Sigmoid colon (tissue), 7 donors: ENCODE measurements at places on chromosomes 5 and 9. TPM values are rescaled to one million over a fixed set of nuclear protein-coding genes. Genes with fewer than 3 reads are reported as not detected.

Gene ADGRD2
- total RNA-seq: not detected

Gene RGS3
- 38.3 TPM for total RNA-seq

Gene ACOT12
- not detected for total RNA-seq

Gene FBP2
- not detected for total RNA-seq

Gene STKLD1
- total RNA-seq: 8.3 TPM

Gene MACIR
- 2.6 TPM for total RNA-seq

Gene PDCD1LG2
- 1.1 TPM for total RNA-seq

Gene KCNIP1
- 1.1 TPM for total RNA-seq

Gene SLC36A2
- total RNA-seq: not detected

Gene EQTN
- not detected for total RNA-seq

Gene SPTLC1
- 75.4 TPM for total RNA-seq

Gene HSD17B3
- total RNA-seq: not detected

Gene SPOCK1
- total RNA-seq: 33.4 TPM

Gene PCSK1
- 2.2 TPM for total RNA-seq

Gene GFI1B
- total RNA-seq: not detected

Gene DDX4
- not detected for total RNA-seq

Gene ARAP3
- 3.4 TPM for total RNA-seq

Gene CORO2A
- 1.8 TPM for total RNA-seq

Gene TMEM8B
- total RNA-seq: 9.6 TPM

Gene PLEKHG4B
- total RNA-seq: 0.36 TPM

Gene FCN2
- total RNA-seq: not detected

Gene ZNF883
- total RNA-seq: 1.4 TPM

Gene MEIKIN
- total RNA-seq: not detected

Gene GNA14
- total RNA-seq: 15.0 TPM

Gene CYSRT1
- not detected for total RNA-seq

Gene TAF11L10
- not detected for total RNA-seq

Gene CCL19
- not detected for total RNA-seq

Gene CAMK4
- 3.6 TPM for total RNA-seq

Gene CSF1R
- 42.5 TPM for total RNA-seq

Gene ZFYVE16
- total RNA-seq: 29.6 TPM

Gene SREK1
- total RNA-seq: 127 TPM

Gene ZNF454
- 6.1 TPM for total RNA-seq

Gene DRD1
- not detected for total RNA-seq

Gene AGXT2
- not detected for total RNA-seq

Gene EIF4E1B
- total RNA-seq: not detected

Gene PRRT1B
- not detected for total RNA-seq

Gene IL33
- 38.3 TPM for total RNA-seq

Gene CEL
- 0.36 TPM for total RNA-seq

Gene GPR150
- total RNA-seq: not detected

Gene LCN1
- not detected for total RNA-seq

Gene SLC34A3
- not detected for total RNA-seq

Gene FGFR4
- 6.6 TPM for total RNA-seq

Gene AK3
- total RNA-seq: 122 TPM

Gene FLT4
- 16.9 TPM for total RNA-seq

Gene SETX
- total RNA-seq: 45.5 TPM

Gene SLC6A7
- total RNA-seq: not detected

Gene MORN5
- total RNA-seq: 45.7 TPM

Gene NDUFAF2
- 33.5 TPM for total RNA-seq

Gene SPARC
- 276 TPM for total RNA-seq

Gene ERGIC1
- total RNA-seq: 95.4 TPM

Gene IRGM
- not detected for total RNA-seq

Gene OBP2B
- not detected for total RNA-seq

Gene SHROOM1
- total RNA-seq: 4.2 TPM

Gene DROSHA
- 28.6 TPM for total RNA-seq

Gene PLK2
- total RNA-seq: 19.3 TPM

Gene TRAF1
- 4.4 TPM for total RNA-seq

Gene ELAVL2
- not detected for total RNA-seq
